ENCODE measurements at places on chromosomes 2 and 18.

DNA sequence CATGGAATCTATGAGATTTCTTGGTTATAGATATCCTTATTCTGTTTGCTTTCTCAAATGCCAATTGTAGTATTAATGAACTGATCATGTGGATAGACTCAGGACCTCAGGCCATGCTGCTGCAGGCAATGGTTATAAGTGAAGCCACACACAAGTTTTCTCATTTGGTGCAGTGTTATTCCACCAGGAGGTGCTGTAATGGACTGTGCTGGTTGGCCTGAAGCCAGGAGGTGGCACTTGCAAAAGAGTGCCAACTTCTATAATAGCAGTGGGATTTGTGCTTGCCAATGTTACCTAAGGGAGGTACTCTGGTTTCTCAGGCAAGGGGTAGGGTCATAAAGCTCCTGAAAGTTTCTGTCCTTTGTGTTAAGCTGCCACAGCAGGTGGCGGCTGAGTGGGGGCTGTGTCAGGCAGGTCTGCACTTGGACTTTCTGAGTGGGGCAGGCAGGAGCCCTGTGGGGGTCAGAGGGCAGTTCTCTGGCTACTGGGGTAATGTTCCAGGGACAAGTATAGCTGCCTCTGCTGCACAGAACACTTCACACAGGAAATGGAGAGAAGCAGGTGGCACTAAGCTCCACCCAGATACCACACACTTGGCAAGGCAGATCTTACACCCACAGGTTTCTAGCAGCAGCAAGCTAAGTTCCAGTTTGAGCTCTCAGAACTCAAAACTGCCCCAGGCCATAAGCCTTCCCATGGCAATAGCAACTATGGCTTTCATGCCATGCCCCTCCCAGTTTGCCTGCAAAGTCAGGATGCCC is 352.6 kb upstream of the CWC22 start:
- DNase-seq, result no peak

DNA sequence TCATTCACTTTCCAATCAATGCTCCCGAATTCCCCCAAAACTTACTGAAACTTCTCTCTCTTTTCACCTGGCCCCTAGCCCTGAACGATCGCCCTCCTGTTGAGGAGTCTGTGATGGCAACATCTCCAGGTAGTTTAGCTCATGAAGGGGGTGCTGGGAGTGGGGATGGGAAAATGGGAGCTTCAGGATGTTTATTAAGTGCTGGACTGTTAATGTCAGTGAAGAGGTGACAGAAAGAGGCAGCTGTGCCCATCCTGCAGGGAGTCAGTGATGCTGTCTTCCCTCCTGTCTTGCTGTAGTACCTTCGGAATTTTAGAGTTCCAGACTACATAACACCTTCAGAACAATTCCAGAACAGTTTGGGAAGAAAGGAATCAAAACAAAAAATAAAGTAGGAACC is 308.8 kb downstream of the ALK start:
- no peak for DNase-seq

GRCh38 chr2:2698182-2699120 is 367.4 kb upstream of the MYT1L start:
- no peak for DNase-seq

- DNase-seq, result no peak
These were observed 31.4 kb downstream of the LGALSL start for GRCh38 chr2:64485331-64485730.

Measured in right forelimb (tissue), 1 donor.